ENCODE measurements at places on chromosomes 6 and 20.

DNA sequence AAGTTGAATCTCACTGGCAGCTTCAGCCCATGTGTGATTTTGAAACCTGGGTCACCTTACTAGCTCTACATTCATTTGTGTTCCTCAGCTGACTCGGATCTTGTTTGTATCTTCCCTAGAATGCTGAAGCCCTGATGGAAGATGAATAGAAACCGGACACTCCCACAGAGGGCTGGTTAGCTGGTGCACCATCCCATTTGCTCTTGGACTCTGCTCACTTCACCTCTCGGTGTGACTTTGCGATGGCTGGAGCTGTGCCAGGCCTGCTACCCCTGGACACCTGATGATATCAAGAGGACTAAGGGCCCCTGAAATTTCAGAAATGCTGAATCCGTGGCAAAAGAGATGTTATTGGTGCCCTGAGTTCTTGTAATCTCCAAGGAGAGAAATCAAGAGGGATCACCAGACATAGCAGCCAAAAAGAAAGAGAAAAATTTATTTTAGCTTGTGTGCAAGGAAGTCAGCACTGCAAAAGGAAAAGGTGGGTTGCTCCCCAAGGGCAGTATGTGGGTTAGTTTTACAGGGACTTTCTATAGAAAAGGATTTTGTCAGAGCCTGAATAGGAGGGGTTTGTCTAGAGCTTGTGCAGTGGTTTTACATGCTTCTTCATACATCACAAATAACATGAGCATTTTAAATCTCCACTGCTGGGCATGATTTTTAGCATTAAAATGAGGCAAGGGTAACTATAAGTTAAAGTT, 426.3 kb upstream of the NOX3 start:
- DNase-seq = no peak

GRCh38 chr20:19013907-19014306, 198.5 kb upstream of the SLC24A3 start:
- no peak for DNase-seq

- no peak for DNase-seq
Measured at GRCh38 chr6:29625337-29625930, 7.5 kb downstream of the GABBR1 start.

GRCh38 chr6:52400313-52401041, 19.7 kb upstream of the EFHC1 start:
- no peak for DNase-seq

GRCh38 chr20:63135411-63135810, 80.5 kb downstream of the YTHDF1 start:
- DNase-seq = no peak

- DNase-seq = no peak
Measured at GRCh38 chr6:2611092-2611491, 139.6 kb downstream of the MYLK4 start.

DNA sequence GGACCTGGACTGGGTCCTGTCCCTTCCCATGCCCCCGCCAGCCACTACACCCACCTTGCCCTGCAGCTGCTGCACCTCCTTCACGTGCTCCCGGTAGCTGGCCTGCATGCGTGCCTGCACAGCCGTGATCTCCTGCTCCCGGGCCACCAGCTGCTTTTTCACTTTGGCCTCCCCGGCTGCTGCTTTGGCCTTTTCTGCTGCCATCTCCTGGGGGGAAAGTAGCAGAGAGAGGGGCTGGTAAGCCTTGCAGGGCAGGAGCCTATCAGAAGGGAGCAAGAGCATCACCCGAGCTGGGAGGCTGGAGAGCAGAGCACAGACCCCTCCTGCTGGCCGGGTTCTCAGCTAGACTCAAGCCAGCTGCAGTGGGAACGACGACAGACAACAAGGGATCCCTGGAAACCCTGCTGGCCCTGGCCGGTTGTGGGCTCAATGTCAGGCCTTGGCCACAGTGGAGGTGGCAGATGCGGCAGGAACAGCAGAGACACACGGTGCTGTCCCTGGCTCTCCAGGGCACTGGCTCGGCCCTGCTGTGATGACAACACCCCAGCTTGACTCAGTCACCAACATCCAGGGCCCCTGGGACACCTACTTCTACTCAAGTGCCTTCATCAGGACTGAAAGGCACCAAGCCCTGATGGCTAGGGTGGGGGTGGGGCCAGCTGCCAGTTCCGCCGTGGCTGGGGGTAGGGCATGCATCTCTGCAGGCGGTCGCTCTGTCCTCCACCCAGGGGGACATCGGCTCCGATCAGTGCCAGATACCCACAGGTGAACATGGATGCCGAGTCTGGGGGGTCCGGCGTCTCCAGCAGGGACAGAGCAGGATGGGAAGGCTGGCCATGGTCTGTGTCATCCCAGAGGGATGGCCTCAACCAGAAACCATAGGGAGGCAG, 45.3 kb downstream of the RRBP1 start:
- DNase-seq = peak; percentile 80

DNA sequence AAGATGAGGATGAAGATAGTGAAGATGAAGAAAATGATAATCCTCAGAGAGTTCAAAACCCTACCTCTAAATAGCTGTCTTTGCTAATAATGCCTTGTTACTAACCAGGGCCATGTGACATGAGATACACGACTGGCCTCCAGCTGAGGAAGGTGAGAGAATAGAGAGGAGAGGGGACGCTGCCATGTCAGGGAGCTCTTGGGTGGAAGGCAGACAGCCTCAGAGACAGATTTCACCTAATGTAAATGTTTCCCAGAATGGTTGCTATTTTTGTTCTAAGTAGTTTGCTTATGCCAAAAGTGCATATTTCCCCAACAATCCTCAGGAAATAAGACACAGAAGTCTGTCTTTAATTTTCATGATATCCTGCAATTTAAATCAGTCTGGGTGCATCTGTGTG, 138.4 kb downstream of the ELOVL4 start:
- no peak for DNase-seq

- DNase-seq = no peak
Measured at GRCh38 chr6:138031417-138031816, 75.8 kb downstream of the PERP start.

DNA sequence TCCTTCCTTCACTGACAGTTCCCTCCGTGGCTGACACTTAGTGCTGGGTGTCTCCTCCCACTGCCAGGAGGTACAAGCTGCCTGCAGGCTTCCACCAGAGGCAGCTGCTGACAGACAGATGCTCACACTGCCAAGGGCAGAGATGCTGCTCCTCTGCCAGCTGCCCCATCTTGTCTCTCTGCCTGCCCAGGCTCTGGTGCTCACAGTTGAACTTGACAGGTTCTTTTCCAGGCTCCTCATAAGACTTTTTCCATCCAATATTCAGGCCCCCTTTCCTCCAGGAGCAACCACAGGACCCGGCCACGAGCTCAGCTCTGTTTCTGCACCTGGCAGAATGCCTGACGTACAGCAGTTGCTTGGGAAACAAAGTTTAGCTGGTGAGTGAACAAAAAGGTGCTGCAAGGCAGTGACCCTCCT, 79.8 kb downstream of the PSMB1 start:
- no peak for DNase-seq

DNA sequence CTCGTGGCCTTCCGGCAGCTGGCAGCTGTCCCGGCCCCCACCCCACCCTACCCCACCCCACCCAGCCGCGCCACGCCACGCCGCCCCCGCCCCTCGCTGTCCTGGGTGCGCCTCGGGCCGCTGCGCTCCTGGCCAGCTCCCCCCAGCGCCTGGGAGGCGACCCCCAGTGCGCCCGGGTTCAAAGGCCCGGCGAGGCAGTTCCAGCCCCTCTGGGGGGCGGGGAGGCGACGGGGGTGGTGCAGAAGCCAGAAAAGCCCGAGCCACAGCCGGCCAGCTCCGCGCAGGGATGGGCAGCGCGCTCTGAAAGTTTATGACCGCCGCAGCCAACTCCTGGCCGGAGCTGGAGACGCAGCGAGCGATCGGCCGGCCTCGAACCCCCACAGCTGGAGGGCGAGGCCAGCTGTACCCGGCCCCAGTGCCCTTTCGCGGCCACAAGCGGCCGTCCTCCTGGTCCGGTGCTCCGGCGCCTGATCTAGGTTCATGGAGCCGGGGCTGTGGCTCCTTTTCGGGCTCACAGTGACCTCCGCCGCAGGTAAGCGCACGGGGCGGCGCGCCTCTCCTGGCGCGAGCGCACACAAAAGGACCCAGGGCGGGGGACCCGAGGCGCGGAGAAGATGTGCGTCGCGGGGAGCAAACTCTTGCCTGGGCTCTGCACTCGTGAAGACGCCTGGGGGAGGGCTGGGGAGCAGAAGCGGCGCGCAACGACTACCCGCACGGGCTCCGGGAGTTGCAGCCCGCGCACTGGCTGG, at the start of gene EDN3:
TSS of gene EDN3 (plus strand) at position 279 of the 749 bp plus-strand sequence. CDS start at position 481, 202 bp downstream.
- DNase-seq = no peak

- DNase-seq = peak; percentile 41
Measured at GRCh38 chr6:36608788-36609563, 14.8 kb downstream of the SRSF3 start.

GRCh38 chr6:28353981-28354676, 4.4 kb downstream of the ZKSCAN3 start:
- no peak for DNase-seq

DNA sequence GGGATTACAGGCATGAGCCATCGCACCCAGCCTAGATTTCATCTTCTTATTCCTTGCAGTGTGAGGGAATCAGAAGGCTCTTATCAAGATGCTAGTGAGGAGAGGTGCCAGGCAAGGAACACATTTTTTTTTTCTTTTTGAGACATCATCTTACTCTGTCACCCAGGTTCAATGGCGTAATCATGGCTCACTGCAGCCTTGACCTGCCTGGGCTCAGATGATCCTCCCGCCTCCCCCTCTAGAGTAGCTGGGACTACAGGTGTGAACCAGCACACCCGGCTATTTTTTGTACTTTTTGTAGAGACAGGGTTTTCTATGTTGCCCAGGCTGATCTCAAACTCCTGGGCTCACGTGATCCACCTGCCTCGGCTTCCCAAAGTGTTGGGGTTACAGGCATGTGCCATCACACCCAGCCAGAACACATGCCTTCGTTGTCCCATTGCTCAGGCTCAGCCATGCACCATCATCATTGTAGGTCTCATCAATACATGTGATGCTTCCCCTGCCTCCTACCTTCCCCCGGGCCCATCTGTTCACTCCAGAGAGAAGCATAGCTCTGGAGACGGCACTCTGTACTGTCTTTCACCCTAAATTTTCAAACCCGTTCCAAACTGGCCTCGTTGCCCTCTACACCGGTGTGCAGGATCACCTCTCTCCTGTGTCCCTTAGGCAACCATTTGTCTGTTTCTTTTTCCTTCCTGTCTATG, 10.1 kb downstream of the FLOT1 start:
- no peak for DNase-seq

GRCh38 chr6:63742060-63742459, 106.5 kb downstream of the PHF3 start:
- no peak for DNase-seq

- no peak for DNase-seq
Measured at GRCh38 chr6:37521674-37522073, 22.0 kb upstream of the CCDC167 start.

GRCh38 chr6:39952167-39952566, 17.9 kb upstream of the MOCS1 start:
- DNase-seq = no peak

GRCh38 chr6:122400462-122401089, 1.1 kb downstream of the HSF2 start:
- DNase-seq = no peak

GRCh38 chr20:32144898-32145662, 35.6 kb downstream of the TM9SF4 start:
- DNase-seq = no peak

- DNase-seq = peak; percentile 46
Measured at GRCh38 chr6:102853249-102853955, 1459.9 kb downstream of the GRIK2 start.

GRCh38 chr6:90369024-90369519, 72.4 kb upstream of the BACH2 start:
- no peak for DNase-seq

GRCh38 chr6:15786846-15787245, 124.0 kb upstream of the DTNBP1 start:
- no peak for DNase-seq

DNA sequence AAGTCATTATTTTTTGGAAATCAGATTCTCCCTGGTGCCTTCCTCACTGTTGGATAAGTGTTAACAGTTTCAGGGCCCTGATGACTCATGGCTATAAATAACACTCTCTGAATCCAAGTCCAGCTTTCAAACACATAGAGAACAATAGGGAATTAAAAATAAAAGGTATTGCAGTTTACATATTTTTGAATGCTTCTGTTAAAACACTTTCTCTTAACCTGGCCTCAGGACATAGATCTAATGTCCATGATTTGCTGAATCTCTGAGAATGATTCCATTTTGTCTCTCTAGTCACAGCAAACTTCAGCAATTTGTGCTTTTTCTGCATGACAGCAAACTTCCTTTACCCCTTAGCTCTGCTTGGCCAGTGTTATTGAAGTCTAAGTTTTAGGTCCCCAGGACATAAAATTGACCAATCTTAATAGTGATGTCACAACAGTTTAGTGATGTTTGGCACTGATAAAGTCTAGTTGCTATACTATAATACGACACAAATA, 1192.4 kb upstream of the CITED2 start:
- no peak for DNase-seq

DNA sequence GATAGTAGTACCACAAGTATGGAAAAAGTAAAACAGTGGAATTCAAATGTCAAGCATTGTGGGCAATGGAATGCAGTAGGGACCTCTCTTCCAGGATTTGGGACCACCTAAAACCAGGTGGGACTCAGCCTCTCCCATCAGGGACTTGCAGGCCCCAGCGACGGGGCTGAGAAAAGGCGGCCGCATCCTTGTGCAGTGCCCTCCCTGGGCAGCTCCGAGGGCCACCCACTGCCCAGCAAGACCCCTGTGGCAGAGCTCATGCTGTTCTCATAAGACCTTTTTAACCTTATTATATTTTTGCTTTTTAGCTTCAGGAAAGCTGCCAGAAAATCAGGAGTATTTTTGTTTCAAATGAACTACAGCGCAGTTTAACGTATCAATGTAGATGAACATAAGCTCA, 142.6 kb upstream of the RPS6KA2 start:
- no peak for DNase-seq

DNA sequence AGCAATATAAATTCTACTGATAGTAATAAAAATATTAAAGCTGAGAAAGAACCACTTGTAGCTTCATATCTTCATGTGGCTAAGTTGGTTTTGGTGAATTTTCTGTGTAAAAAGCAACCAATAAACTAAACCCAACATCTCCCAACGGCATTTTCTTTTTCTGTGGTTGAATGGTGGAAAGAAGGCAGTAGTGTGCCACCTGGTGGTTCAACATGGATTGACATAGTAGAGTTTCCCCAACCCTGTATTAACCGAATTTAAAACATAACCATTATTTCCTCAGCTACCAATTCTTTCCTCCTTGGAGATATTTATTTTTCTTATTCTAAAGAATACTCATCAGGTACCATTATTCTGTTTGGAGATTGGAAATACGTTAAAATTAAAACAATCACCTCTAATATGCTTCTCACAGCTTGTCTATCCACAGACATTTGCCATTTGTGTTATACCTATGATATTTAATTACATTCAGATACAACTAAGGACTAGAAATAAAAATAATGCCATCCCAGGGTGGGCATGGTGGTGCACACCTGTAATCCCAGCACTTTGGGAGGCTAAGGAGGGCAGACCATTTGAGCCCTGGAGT, 117.1 kb upstream of the EEF1E1 start:
- peak; percentile 53 for DNase-seq

- DNase-seq = peak; percentile 3
Measured at GRCh38 chr6:3607171-3607570, 144.3 kb downstream of the PXDC1 start.

All from WERI-Rb-1 (cell line).